Karpas-422 (cell line): ENCODE measurements at places on chromosomes 12 and 14. TPM values are rescaled to one million over a fixed set of nuclear protein-coding genes. Genes with fewer than 3 reads are reported as not detected.

Gene PTPRR
- not detected in 2 replicates for total RNA-seq

Gene TAS2R10
- 1.5 and 7.3 TPM in 2 replicates for total RNA-seq

Gene TMTC1
- total RNA-seq, result not detected in 2 replicates

Gene DPF3
- total RNA-seq, result 3.1 and 6.7 TPM in 2 replicates

Gene DAO
- total RNA-seq, result not detected in 2 replicates

Gene PROX2
- total RNA-seq, result 2.3 and 2.6 TPM in 2 replicates

Gene KLRC1
- not detected in 2 replicates for total RNA-seq

Gene GNB3
- 14.9 and 27.0 TPM in 2 replicates for total RNA-seq

DNA sequence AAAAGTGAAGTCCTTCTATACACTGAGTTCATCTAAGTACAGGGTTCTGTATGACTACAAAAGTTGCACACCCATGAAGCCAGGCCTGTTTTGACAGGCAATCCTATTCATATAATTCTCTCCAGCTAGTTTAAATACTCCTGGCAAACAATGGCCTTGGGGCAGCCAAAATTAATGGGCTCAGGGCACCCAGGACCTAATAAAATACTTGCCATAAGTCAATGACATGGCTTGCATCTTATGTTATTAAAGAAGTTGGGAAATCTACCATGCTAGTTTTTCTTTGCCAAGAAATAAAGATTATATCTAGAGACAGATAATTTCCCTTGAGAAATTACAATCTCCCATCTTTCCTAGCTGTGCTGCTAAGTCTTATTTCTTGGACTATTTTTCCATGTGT is 11.1 kb upstream of the TMTC1 start:
- DNase-seq, result no peak

GRCh38 chr12:46369474-46370379 is 2.8 kb downstream of the SLC38A2 start:
- DNase-seq, result no peak

- no peak for DNase-seq
These were observed 28.1 kb downstream of the CFAP251 start for GRCh38 chr12:121946313-121947025.

DNA sequence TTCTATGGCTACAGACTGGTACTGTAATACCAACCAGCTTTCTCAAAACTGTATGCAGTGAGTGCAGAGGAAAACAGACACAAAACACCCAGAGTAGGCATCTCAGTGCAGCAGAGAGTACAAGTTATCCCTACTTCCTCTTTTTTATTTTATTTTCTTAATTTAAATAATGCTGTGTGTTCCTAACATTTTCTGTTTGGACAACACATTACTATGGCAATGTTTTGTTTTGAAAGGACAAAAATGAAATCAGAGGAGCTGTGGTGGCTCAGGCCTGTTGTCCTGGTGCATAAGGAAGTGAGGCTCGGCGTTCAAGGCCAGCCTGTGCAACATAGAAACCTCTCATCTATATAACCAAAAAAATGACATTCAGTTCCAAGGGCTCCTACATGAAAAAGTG is 33.7 kb upstream of the SELPLG start:
- DNase-seq, result peak; percentile 49

DNA sequence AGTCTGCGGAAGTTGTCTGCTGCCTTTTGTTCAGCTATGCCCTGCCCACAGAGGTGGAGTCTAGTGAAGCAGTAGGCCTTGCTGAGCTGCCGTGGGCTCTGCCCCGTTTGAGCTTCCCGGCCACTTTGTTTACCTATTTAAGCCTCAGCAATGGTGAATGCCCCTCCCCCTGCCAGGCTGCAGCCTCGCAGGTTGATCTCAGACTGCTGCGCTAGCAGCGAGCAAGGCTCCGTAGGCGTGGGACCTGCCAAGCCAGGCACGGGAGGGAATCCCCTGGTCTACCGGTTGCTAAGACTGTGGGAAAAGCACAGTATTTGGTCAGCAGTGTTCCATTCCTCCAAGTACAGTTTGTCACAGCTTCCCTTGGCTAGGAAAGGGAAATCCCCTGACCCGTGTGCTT is 143.6 kb downstream of the DYRK2 start:
- DNase-seq, result no peak

DNA sequence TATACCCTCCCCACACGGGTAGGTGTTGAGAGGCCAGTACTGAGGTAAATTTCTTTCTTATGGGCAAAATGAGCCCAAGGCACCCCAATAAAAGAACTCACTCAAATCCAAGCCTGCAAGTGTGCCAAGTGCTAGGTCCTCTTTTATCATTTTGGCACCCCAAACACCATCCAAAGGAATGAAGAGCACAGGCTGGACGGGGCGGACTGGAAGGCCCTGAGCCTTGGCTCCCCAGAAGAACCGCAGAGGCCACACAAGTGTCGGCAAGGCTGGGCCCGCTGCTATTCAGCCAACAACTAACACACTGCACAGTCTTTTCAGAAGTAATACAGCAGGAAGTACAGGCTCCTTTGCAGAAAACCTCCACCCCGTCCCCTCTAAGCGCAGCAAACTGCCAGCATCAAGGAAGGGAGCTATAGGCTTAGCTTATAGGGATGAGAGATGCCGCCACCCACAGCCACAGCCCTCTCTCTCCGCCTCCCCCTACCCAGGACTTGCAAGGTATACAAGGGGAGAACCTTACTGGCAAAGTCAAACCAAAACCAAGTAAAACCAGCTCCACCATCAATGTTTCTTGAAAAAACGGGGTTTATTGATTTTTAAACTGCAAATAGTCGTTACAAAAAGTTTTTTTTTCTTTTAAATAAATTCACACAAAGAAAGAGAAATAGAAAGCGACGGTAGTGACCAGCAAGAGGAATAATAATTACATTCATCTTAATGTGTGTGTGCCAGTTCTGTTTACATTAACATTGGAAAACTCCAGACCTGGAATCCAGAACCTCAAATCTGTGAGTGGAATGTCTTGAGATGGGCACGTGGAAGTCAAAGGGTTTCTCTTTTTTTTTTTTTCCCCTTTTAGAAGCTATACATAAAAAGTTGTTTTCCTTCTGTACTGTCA is 5.5 kb downstream of the ZFP36L1 start:
- no peak for DNase-seq

DNA sequence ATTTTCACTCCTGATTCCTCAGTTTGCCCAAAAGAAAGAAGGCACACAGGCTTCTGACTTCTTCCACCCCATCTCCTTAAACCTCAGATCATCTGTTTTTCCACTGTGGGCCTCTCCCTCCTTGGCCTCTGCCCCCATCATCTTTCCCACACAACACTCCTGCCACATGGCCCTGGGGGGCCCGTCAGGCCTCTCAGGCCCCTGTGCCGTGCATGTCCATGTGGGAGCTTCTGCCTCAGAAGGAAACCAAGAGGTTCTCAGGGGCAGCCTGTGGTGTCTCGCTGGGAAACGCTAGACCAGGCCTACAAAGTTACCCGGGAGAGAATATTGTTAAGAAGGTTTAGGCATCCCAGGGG is 8.0 kb downstream of the KLHL33 start:
- no peak for DNase-seq

DNA sequence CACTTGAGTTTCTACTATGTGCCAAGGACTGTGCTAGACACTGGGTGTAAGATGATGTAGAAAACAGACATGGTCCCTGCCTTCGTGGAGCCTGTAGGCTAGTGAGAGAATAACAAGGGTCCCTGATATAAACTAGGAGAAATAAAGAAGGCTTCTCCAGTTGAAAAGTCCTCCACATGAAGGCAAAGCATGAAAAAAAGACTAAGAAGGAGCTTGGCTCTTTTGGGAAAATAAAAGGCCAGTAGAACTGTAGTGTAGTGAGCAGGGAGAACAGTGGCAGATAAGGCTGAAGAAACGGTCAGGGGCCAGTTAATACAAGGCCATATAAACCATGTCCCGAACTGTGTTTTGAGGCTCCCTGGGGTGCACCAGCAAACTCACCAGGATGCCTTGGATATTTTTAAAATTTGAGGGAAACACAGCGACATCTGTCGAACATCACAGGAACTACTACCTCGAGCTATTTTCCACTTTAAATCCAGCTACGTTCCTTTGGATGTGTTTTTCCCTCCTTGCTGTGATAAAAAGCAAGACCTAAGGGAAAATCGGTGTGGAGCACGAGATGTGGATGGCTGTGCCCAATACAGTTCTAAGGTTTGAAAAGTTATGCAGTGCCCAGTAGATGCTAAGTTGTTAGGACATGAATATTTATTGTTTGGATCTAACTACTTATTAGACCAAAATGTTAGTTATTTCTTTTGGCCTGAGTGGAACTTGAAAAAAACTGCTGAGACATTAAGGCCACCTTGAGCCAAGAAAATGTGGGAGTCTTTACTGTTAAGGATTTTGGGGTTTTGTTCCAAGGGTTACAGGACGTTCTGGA is 8.5 kb upstream of the CFL2 start:
- peak; percentile 74 for DNase-seq

DNA sequence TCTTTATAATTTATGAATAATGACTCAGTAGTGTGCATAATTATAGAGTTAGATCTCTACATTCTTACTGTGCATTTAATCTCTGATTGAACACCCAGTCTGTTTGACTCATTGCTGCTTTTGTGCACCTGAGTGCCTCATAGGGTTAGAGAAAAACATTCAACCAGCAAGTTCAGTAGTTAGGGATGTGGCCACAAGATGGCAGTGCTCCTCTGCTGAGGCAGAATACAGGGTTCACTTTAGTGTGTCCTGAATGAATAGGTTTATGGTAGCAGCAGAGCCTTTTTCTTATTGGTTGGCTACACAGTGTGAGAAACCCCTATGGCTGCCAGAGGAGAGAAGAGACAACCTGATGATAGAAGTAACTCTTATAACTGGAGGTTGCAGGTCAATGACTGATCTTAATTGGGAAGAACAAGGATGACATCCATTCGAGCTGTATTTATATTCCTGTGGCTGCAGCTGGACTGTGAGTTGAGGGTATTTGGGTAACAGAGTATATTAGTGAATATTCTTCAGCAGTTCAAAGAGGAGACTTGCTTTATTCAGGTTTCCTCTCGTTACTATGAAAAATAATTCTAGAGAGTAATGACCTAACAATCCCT is 194.9 kb upstream of the OR4E1 start:
- DNase-seq, result peak; percentile 91

- no peak for DNase-seq
These were observed 20.5 kb downstream of the BTBD6 start for GRCh38 chr14:105268736-105269354.

- DNase-seq, result no peak
These were observed 18.8 kb downstream of the BEGAIN start for GRCh38 chr14:100568164-100568997.

GRCh38 chr14:35044939-35045797 is 904 bp upstream of the FAM177A1 start:
- no peak for DNase-seq
